ENCODE measurements at places on chromosomes 6 and 20. TPM values are rescaled to one million over a fixed set of nuclear protein-coding genes. Genes with fewer than 3 reads are reported as not detected.

Gene NKAIN2
- not detected for total RNA-seq

Gene PACRG
- 0.50 TPM for total RNA-seq

DNA sequence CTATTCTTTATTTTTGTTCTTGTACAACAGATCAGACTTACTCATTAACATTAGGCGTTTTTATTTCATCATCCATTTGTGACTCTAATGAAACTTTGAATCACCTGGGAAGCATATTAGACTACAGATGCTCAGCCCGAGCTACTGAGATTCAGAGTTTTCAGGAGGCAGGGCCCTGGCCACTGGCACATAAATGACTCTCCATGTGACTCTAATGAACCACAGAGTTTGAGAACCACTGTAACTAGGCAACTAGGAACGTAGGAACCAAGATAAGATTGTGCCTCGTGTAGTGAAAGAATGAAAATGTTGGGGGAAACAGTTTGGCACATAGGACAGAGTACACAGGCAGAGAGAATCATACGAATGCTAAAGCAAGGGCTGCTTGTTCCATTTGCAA is 405.9 kb upstream of the BTBD3 start:
- DNase-seq: no peak

DNA sequence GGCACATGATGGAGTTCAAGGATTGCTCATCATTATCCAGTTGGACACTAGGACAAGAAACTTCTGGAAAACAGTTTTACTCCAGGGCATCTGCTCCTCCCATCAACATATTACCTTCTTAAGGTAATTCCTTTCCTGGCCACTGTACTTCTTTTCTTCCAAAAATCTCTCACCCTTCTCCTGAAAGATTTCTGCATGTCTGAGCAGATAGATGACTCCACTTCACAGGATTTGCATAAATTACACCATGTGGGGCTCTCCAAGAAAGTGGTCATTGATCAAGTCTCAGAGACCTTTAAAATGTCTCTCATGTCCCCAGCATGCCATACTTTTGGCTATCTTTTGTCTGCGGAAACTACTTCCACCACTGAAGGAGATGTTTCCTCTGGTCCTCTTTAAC is 103.2 kb upstream of the TNFAIP3 start:
- no peak for DNase-seq

- no peak for DNase-seq
Measured at GRCh38 chr6:100721256-100721655, 159.9 kb downstream of the ASCC3 start.

GRCh38 chr6:127162836-127163235 is 44.4 kb downstream of the RSPO3 start:
- no peak for DNase-seq

GRCh38 chr6:111739257-111739696 is 133.6 kb upstream of the TRAF3IP2 start:
- DNase-seq: no peak

All from activated naive CD8-positive, alpha-beta T cell treated with anti-CD3 and anti-CD28 coated beads for 36 hours (primary cell).